Stomach (tissue), 19 donors: ENCODE measurements at places on chromosomes 7 and 10.
A peak's percentile ranks its signal among the peaks of the same experiment; 100 is the strongest.

DNA sequence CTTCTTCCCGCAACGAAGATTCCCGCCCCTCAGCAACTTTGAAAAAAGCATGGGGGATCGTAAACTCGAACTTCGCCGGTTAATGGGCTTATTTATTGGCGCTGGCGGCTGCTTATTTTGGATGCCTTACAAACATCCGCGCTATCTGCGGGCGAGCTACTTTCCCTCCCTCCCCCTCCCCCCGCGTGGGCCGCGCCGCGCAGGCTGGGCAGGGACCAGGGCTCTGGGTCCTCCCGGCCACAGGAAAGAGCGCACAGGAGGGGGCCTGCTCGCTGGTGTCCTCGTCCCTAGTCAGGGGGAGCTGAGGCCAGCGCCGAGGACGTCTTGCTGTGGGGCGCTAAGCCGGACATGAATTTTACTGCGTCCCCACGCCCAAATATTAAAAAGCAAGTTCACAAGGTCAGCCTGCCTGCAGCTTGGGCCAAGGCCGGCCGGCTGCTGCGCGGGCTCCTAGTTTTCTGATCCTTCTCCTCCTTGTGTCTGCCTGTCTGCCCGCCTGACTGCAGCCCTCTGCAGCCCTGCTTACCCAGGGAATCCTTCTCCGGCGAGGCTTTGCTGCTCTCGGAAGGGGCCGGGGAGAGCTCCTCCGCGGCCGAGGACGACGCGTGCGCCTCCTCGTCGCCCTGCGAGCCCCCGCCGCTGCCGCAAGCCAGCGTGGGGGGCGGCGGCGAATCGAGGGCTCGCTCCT, 1.2 kb downstream of the HOXA10 start:
- H3K36me3 ChIP-seq, result no peaks in the 10 kb centered on the region
- H3K27me3 ChIP-seq, result peaks cover 57% of the 10 kb centered on the region
- H3K4me1 ChIP-seq, result peaks cover 44% of the 10 kb centered on the region
- no peak overlapping the region for H3K27ac ChIP-seq
- DNase-seq, result peak; percentile 20

GRCh38 chr7:38367301-38367890, 94.0 kb upstream of the TARP start:
- H3K27ac ChIP-seq, result no peak overlapping the region
- H3K36me3 ChIP-seq, result no peaks in the 10 kb centered on the region
- H3K4me3 ChIP-seq, result no peak overlapping the region
- no peaks in the 10 kb centered on the region for H3K4me1 ChIP-seq
- H3K27me3 ChIP-seq, result no peaks in the 10 kb centered on the region
- DNase-seq, result no peak

- no peaks in the 10 kb centered on the region for H3K36me3 ChIP-seq
- no peak overlapping the region for H3K27ac ChIP-seq
Observed at GRCh38 chr10:96299383-96299782, 4.9 kb upstream of the DNTT start.

DNA sequence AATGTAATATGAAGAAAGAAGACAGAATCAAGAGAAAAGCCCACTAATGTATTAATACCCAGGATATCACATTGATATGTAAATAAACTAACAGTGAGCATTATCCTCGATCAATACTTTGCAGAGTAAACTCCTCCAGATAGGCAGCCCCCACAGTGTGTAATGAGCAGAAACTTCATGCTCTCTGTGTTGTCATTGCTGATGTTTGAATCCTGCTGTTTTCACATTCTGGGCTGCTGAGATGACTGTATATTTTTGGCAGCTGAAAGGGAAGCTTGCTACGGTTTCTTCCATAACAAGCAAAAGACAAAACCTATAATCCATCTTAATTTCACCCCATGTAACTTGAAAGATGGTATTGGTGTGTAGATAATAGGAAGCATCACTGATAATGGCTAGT, 15.3 kb upstream of the THSD7A start:
- peak; percentile 31 for DNase-seq
- no peak overlapping the region for H3K27ac ChIP-seq
- no peaks in the 10 kb centered on the region for H3K4me1 ChIP-seq
- H3K36me3 ChIP-seq, result no peaks in the 10 kb centered on the region
- H3K4me3 ChIP-seq, result no peak overlapping the region

DNA sequence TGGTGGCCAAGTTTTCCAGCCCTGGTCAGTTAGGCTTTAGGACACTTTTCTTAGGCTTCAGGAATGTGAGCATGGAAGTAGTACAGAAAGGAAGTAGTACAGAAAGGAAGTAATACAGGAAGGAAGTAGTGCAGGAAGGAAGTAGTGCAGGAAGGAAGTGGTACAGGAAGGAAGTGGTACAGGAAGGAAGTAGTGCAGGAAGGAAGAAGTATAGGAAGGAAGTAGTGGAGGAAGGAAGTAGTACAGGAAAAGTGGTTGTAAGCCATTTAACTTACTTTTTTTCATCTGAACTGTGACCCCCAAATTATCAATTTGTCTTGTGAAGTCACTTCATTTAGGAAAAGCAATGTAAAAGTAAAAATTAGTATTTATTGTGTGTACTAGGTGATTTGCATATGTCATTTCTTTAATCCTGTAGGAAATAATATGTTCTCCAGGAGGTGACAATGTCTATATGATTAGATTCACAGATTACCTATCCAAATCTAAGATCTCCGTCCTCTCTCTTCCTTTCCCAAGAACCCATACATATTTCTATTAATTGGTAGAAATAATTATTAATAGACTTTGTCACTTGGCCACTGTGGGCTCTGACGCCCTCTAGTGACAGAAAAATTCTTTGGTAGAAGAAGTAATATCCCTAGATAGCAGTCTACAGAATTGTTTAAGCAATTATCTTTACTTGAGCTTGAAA, 3.9 kb upstream of the FAS start:
- DNase-seq, result peak; percentile 75
- peak overlapping the region; percentile 97 for H3K27ac ChIP-seq
- H3K27me3 ChIP-seq, result no peaks in the 10 kb centered on the region
- H3K4me3 ChIP-seq, result no peak overlapping the region
- H3K4me1 ChIP-seq, result peaks cover 74% of the 10 kb centered on the region

- no peak overlapping the region for H3K27ac ChIP-seq
- no peaks in the 10 kb centered on the region for H3K4me1 ChIP-seq
- no peaks in the 10 kb centered on the region for H3K36me3 ChIP-seq
- no peak for DNase-seq
- no peaks in the 10 kb centered on the region for H3K27me3 ChIP-seq
- no peak overlapping the region for H3K4me3 ChIP-seq
Observed at GRCh38 chr10:116079355-116079754, 193.7 kb downstream of the GFRA1 start.

GRCh38 chr7:41130561-41131236, 572.2 kb downstream of the INHBA start:
- H3K36me3 ChIP-seq, result no peaks in the 10 kb centered on the region
- no peak overlapping the region for H3K4me3 ChIP-seq
- DNase-seq, result no peak

- no peak overlapping the region for H3K27ac ChIP-seq
- H3K27me3 ChIP-seq, result peaks cover 55% of the 10 kb centered on the region
- H3K4me1 ChIP-seq, result no peaks in the 10 kb centered on the region
- peak; percentile 61 for DNase-seq
Observed at GRCh38 chr7:1758028-1758858, 88.2 kb downstream of the ELFN1 start.

DNA sequence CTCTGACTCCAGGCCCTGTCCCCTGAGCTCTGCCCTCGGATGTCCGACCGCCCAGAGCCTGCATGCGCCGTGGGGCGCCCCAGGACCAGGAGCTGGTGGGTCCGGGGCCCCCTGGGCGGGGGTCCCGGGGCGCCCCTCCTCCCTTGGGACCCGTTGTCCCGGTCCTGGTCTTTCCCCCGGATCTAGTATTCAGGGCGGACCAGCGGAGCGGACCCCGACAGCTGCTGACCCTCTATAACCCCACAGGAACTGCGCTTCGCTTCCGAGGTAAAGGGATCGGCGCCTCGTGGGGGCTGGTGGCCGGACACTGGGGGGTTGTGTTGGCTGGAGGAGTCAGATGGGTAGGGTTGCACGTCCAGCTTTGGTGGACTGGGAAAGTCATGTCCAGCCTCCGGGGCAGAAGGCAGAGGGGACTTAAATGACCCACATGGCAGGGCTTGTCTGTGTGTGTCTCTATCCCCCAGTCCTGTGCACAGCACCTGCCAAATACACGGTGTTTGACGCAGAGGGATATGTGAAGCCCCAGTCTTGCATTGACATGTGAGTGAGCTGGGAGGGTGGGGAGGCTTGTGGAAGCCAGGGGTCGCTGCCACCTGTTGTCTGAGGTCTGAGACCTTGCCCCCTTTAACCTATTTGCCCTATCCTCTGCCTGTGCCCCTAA, 520 bp downstream of the MOSPD3 start:
- H3K36me3 ChIP-seq, result peaks cover 12% of the 10 kb centered on the region
- no peak for DNase-seq
- H3K4me1 ChIP-seq, result peaks cover 22% of the 10 kb centered on the region
- no peaks in the 10 kb centered on the region for H3K27me3 ChIP-seq
- H3K4me3 ChIP-seq, result peak overlapping the region; percentile 70
